ENCODE measurements at places on chromosomes 2 and 18. TPM values are rescaled to one million over a fixed set of nuclear protein-coding genes. Genes with fewer than 3 reads are reported as not detected.

DNA sequence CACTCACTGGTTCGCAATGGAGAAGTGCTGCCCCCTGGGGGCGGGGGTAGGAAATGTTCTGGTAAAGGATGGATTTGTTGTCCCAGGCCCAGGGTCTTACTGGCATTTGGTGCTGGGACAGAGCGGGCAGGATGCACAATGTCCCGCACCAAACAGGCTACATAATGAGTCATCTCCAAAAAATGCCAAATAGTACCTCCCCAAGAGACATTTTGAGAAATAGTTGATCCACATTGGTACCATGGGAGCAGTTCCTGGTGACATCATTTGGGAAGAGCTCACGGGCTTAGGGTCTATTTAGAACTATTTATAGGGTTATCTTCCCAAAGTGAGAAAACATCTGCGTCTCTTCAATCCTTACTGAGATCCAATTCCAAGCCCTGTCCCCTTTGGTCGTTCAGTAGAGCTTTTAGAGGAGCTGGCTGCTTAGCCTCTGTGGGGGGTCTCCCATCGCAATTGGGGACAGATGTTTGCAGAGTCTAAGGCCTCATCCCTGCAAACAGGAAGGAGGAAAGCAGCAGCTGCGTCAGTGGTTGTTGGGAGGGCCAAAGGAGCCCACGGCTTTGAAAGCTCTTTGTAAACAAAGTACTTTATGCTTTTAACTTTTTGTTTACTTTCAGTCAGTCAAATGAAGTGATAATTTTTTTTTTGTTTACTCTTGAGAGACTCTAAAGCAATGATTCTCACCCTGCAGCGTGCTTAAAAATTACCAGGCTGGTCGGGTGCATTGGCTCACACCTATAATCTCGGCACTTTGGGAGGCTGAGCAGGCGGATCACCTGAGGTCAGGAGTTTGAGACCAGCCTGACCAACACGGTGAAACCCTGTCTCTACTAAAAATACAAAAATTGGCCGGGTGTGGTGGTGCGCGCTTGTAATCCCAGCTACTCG, 49.3 kb downstream of the GREB1 start:
- DNase-seq = no peak

C2orf66 gene
- not detected for total RNA-seq

DNA sequence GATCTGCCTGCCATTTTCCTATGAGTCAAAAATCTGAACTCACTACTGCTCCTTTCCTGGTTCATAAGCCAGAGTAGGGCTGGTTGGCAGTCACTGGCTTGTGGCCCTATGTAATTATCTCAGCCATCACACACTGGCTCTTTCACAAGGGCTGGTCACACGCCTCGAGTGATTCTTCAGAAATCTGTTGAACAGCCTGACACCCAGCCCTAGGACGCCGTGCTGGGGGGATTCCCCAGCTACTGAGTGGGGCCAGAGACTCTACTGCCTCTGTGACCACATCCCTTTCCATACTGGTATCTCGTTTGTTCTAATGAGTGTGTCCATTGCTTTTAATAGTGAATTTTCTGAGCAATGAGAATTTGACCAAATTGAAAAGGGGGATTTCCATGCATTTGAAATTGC, 45.8 kb upstream of the RBM44 start:
- no peak for DNase-seq

PEX13 gene
- 37.8 TPM for total RNA-seq

DNA sequence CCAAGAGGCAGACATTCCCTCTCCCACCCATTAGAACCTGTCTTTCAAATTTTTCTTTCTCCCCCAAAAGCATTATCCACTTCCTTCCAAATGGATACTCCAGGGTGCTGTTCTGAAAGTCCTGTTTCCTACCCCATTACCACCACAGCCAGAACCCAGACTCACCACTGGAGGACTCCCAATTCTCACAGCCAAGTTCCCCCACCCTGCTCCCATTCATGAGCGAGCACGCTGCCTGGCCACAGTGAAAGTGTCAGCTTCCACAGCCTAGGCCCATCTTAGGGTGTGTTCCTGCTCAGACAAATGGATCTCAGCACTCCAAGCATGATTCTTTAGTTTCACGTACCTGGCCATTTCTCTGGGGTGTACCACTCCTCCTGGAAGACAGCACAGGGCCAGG, 3.8 kb upstream of the ANKRD53 start:
- DNase-seq = no peak

DNA sequence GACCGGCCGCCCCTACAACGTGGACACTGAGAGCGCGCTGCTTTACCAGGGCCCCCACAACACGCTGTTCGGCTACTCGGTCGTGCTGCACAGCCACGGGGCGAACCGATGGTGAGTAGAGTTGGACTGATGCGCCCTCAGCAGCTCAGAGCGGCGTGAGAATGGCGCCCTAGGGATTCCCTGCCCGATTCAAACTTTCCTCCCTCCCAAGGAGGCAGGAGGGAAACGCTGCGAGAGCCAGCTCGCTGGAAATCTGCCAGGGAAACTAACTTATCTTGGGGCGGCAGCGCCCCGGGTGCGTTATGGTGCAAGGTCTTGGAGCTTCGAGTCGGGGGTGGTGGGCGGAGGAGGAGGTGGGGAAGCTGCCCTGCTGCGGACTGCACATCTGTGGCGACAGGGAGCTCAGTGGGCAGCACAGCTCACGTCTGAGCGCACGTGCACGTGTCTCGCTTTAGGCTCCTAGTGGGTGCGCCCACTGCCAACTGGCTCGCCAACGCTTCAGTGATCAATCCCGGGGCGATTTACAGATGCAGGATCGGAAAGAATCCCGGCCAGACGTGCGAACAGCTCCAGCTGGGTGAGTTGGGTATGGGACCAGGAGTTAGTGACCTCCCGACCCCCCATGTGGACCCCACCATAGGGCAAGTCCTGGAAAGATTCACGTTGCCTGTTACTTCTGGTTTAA, 697 bp downstream of the ITGA4 start:
- DNase-seq = no peak

- DNase-seq = peak; percentile 28
Measured at GRCh38 chr2:53460347-53460746, 307.3 kb upstream of the CHAC2 start.

AQP12A gene
- total RNA-seq = not detected

DNA sequence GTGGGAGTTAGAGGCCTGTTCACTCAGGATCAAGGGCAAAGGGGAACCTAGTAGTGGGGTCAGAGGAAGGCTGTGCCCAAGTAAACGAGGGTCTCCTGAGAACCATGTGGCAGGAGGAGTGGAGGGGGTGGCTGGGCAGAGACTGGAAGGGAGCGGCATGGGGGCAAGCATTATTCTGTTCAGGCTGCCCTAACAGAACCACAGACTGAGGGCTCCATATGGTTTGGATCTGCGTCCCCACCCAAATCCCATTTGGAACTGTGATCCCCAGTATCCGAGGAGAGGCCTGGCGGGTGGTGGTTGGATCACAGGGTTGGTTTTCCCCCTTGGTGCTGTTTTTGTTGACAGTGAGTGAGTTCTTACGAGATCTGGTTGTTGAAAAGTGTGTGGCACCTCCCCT, 287.0 kb downstream of the PHLPP1 start:
- no peak for DNase-seq

DNA sequence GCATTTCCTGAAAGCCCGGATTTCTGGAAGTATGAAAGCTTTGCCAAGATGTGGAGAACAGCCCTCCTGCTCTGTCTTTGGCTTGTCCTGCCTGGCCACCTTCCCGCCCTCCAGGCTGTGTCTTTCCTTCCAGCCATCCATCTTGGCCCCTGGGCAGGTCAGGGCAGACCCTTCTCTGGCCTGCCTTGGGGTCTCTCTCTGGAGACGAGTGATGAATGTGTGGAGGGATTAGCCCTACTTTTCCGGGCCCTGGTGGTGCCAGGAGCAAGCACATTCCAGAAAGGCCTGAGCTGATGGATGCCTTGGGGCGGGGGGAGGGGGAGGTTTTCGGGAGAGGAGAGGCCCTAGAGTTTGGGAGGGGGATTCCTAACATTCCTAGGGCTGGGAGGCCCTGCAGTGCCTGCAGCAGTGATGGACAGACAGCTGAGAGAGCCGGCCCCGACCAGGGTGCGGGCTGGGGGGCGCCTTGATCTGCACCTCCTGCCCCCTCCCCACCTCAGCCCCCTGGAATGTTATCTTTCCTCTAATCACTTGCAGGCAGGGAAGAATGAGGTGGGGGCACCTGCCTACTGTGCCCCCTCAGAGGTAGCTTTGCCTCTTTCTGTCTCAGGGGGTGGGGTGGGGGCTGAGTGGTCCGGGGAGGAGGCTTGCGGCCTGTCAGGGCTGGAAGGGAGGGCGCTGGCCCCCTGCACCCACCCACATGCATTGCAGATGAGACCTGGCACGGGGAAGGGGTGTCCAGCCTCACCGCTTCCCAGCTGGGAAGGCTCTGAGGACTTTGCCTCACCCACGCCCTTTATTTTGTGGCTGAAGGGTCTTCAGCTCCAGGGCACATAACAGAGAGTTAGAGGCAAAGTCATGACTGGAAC, 156.2 kb downstream of the DDX1 start:
- DNase-seq = no peak

IER3IP1 gene
- 18.7 TPM for total RNA-seq

- no peak for DNase-seq
Measured at GRCh38 chr2:159285433-159285832, 1.1 kb downstream of the WDSUB1 start.

ABCG5 gene
- 0.14 TPM for total RNA-seq

DNA sequence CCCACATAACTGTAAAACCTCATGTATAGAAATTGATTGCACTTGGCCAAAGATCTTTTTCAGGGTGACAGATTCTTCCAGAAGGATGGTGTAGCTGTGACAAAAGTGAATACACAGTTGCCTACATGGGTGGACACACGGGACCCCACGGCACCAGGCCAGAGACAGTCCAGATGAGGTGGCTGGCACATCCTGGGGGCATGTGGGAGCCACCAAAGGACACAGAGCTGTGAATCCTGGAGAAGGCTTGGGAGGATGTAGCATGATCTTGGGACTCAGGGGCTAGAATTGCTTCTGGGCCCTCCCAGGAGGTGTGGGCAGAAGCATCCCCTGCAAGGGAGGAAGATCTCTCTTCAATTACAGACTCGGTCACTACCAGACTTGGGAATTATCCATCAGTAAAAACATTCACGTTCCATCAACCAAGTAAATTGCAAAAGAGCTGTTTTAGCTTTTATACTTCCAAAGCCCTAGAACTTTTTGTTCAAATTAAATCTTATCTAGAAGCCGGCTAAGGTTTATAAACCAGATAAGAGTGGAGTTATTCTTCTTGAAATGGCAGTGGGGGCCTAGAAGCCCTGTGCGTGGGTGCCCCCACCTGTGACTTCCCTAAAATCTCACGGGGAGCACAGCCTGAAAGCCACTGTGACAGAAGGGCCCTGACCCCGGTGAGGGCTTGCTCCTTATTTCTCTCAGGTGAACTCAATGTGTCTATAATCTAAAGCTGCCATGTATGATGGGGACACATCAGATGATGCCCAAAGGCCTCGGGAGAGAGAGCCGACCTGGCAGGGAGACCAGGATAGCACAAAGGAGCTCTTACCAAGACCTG, 81.7 kb downstream of the SEPTIN10 start:
- no peak for DNase-seq

DNA sequence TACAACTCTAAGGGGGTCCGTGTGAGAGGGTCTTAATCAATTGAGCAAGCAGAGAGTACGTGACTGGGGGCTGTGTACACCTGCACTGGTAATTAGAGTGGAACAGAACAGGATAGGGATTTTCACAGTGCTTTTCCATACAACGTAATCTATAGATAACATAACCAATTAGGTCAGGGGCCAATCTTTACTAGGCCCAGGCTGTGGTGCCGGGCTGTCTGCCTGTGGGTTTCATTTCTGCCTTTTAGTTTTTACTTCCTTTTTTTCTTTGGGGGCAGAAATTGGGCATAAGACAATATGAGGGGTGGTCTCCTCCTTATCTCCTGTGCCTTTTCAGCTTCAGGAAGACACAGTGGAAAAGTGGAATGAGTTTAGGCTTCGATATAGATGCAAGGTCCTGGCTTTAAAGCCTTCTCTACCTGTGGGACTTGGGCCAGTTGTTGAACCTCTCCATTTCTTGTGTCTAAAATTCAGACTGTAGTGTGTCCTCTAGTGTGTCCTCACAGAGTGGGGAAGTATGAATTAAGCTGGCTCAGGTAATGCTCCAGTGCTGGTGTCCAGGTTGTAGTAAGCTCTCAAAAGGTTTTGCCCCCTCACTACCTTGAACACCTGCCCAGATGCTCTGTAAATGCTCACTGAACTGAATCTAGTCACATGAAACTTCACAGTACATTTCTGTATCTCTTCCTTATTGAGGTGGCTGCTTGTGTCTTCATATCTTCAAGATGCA, 422.8 kb downstream of the SETBP1 start:
- DNase-seq = no peak

ERFE gene
- 39.5 TPM for total RNA-seq

DNAJC5G gene
- total RNA-seq = not detected

GRCh38 chr2:151410485-151410834, 758 bp downstream of the RIF1 start:
- DNase-seq = no peak

STARD6 gene
- not detected for total RNA-seq

- DNase-seq = no peak
Measured at GRCh38 chr2:122263746-122264145, 508.3 kb downstream of the TSN start.

All from Caki2 (cell line).